H4 (cell line): ENCODE measurements at places on chromosomes 1 and 21. TPM values are rescaled to one million over a fixed set of nuclear protein-coding genes. Genes with fewer than 3 reads are reported as not detected.

Gene SPRR2G
- not detected in 2 replicates for total RNA-seq

Gene ASPM
- total RNA-seq: 18.2 and 28.4 TPM in 2 replicates

Gene CFHR5
- total RNA-seq: not detected in 2 replicates

Gene HSPA6
- 0.15 and 0.16 TPM in 2 replicates for total RNA-seq

Gene BTBD8
- total RNA-seq: 0.60 and 1.3 TPM in 2 replicates

Gene PADI3
- total RNA-seq: 5.7 and 6.0 TPM in 2 replicates

Gene FAM72C
- 1.1 and 5.2 TPM in 2 replicates for total RNA-seq

Gene DCST1
- total RNA-seq: not detected in 2 replicates

Gene RAD54L
- 13.9 and 14.4 TPM in 2 replicates for total RNA-seq

Gene SRSF4
- total RNA-seq: 28.9 and 29.3 TPM in 2 replicates

Gene FCGR3A
- not detected in 2 replicates for total RNA-seq

Gene ZMYND12
- 0.25 TPM in 1 of 2 replicates, not detected in the other for total RNA-seq

Gene CLDN17
- not detected in 2 replicates for total RNA-seq

Gene ST6GALNAC5
- total RNA-seq: 0.25 and 2.2 TPM in 2 replicates

Gene MSH4
- not detected in 2 replicates for total RNA-seq

Gene SPRR2A
- total RNA-seq: not detected in 2 replicates

Gene CGN
- 0.31 and 1.8 TPM in 2 replicates for total RNA-seq

Gene TGFB2
- total RNA-seq: 14.7 and 18.7 TPM in 2 replicates

Gene MROH9
- not detected in 2 replicates for total RNA-seq

Gene ODF2L
- 14.4 and 16.4 TPM in 2 replicates for total RNA-seq

Gene RGSL1
- not detected in 2 replicates for total RNA-seq

Gene EPHA8
- 0.31 and 1.6 TPM in 2 replicates for total RNA-seq

Gene C1orf167
- total RNA-seq: not detected in 2 replicates
